HT-29 (cell line): ENCODE measurements at places on chromosomes 3 and 15. TPM values are rescaled to one million over a fixed set of nuclear protein-coding genes. Genes with fewer than 3 reads are reported as not detected.

The NUP210 gene
- total RNA-seq = 75.3 and 77.2 TPM in 2 replicates

The CFAP100 gene
- total RNA-seq = 0.64 and 2.3 TPM in 2 replicates

The ZNF502 gene
- 0.23 and 0.79 TPM in 2 replicates for total RNA-seq

The EFHB gene
- not detected in 2 replicates for total RNA-seq

The LMCD1 gene
- total RNA-seq = 4.8 and 7.5 TPM in 2 replicates

The FOXB1 gene
- total RNA-seq = 0.05 TPM in 1 of 2 replicates, not detected in the other

The LTF gene
- 0.03 and 1.1 TPM in 2 replicates for total RNA-seq

The SAMD7 gene
- total RNA-seq = not detected in 2 replicates

The PATL2 gene
- total RNA-seq = 0.20 TPM in 1 of 2 replicates, not detected in the other

The C15orf40 gene
- total RNA-seq = 17.4 and 26.7 TPM in 2 replicates

GRCh38 chr15:78570710-78571109, 5.4 kb downstream of the CHRNA5 start:
- DNase-seq = no peak

GRCh38 chr3:103977417-103977816, 1389.3 kb upstream of the ALCAM start:
- no peak for DNase-seq

GRCh38 chr3:52015438-52016228, 19.9 kb upstream of the RPL29 start:
- no peak for DNase-seq

GRCh38 chr3:4827767-4828166, 151.5 kb upstream of the BHLHE40 start:
- no peak for DNase-seq

DNA sequence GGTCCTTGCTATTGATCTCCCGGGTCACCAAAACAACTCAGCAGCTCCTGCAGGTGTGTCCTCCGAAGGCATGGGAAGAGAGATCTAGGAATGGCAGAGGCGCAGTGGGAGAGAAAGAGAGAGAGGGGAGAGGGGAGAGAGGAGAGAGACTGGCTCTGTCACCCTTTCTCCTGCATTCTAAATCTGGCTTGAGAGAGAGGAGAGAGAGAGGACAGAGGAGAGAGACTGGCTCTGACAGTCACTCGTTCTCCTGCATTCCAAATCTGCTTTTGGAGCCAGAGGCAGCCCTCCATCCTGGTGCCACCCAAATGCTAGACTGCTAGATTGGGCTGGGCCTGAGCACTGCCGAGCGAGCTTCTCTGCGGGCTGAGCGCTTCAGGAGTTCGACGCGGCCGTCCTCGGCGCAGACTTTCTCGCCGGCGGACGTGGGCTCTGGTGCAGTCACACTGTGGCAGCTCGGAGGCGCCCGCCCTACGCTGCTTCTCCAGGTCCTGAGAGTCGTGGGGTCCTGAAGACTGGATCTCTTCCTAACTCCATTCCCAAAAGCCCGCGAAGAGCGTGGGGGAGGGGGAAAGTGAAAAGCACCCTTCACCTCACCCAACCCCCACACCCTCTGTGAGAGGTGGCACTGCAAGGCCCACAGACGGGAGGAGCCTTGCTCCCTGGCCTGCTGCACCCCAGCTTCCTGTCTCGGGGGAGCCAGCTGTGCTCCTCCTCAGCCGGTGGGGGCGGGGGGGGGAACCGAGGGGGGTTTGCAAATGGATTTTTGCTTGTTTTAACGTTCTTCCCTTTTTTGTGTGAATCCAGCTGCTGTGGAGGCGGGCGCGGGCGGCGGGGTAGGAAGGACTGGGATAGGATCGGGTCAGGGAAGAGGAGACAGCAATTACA, 222.3 kb downstream of the MEIS2 start:
- DNase-seq = no peak

GRCh38 chr3:18250991-18251390, 174.1 kb downstream of the SATB1 start:
- DNase-seq = no peak

GRCh38 chr3:107346564-107346963, 30.7 kb upstream of the CCDC54 start:
- no peak for DNase-seq

DNA sequence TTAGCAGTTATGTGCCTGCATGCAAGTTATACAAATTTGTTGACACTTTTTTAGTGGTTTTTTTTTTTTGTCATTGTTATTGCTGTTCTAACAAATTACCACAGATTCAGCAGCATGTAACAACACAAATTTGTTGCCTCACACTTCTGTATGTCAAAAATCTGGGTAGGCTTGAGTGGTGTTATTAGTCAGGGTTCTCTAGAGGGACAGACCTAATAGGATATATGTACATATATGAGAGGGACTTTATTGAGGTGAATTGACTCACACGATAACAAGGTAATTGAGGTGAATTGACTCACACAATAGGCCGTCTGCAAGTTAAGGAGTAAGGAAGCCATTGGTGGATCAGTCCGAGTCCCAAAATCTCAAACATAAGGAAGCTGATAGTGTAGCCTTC, 15.0 kb upstream of the PLSCR1 start:
- no peak for DNase-seq

- no peak for DNase-seq
Observed at GRCh38 chr3:14358426-14359211, 43.8 kb upstream of the SLC6A6 start.

DNA sequence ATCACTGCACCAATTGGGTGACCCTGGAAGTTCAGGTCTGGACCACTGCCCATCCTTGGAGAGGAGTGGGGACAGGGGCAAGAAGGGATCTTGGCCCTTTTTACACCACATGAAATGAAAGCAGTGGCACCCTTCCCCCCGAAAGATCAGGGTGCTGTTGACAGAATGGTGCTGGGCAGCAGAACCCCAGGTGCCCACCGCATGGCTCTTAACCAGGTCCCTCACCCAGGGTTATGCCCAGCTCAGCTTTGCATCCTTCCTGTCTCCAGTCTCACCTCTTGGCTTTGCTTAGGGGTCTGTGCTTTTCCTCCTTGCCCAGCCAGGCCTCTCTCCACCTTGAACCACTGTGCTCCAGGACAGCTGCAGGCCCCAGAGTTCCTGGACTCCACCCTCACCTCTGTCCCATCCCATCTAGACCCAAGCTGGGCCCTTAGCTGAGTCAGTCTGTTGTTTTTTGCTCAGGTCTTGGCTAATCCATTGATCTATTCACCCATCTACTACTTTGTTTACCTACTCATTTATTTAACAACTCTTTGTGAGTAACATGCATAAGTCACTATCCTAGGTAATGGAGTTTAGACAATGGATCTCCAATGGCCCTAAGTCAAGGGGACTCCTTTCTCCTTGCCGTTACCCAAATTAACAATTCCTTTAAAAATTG, 77.1 kb upstream of the PRR23E start:
- no peak for DNase-seq

GRCh38 chr3:88912294-88912877, 195.0 kb upstream of the EPHA3 start:
- DNase-seq = no peak
